ENCODE measurements at places on chromosomes 3 and 15.

DNA sequence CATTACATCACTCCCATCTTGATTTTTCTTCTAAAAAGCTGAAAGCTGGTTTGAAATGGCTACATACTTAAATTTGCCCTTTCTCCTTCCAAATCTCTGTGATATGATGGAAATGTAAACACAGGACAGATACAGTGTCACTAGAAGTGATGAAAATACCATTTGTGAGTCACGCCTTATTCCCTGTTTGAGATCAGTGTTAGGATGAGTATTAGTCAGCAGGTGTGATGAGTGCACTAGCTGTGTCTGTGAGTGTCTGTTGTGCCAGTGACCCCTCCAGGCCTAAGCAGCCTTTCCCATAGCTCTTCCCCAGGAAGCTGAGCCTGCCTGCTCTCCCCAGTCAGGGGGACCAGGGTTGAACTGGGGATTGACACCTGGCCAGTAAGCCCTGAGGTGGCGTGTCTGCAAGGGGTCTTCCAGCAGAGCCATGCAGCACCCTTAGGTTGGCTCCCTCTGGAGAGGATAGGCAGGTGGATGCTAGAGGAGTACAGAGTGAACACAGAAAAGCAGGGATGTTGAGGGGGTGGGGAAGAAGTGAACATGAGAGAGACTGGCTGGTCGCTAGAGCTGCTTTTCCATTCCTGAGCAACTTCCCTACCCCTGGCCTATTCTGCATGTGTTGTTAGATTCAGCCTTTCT is 92.0 kb downstream of the PDE8A start:
- no peak for DNase-seq

GRCh38 chr3:156643729-156644389 is 30.5 kb upstream of the TIPARP start:
- no peak for DNase-seq

GRCh38 chr3:130582457-130583153 is 65.6 kb downstream of the COL6A6 start:
- DNase-seq: no peak

DNA sequence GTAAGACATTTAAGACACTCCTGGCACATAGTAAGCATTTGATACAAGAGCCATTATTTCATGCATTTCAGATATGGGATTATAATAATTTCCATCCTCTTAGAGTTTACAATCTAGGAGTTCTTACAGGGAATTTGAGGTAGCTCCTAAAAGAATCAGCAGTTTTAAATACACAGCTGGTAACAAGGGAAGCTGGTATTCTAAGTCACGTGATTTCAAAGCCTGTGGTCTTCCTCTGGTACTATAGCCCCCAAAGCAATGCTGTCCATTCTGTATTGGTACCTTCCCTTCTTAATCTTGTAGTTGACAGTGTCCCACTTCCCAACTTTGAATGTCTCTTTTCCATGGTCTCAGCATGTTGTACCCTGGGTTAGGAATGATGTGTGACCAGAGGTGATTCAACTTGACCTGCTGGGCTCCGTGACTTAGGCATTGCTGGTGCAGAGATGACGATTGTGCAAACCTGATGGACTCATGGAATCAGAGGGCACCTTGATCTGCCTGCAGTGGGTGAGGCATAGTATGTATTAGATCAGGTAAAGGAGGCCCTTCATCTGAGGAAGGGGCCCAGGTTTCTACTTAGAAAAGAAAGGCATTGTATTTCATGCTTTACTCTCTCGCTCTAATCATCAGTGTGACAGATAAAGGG is 122.9 kb downstream of the AKAP13 start:
- no peak for DNase-seq

GRCh38 chr15:101242999-101243336 is 8.9 kb downstream of the CHSY1 start:
- DNase-seq: no peak

DNA sequence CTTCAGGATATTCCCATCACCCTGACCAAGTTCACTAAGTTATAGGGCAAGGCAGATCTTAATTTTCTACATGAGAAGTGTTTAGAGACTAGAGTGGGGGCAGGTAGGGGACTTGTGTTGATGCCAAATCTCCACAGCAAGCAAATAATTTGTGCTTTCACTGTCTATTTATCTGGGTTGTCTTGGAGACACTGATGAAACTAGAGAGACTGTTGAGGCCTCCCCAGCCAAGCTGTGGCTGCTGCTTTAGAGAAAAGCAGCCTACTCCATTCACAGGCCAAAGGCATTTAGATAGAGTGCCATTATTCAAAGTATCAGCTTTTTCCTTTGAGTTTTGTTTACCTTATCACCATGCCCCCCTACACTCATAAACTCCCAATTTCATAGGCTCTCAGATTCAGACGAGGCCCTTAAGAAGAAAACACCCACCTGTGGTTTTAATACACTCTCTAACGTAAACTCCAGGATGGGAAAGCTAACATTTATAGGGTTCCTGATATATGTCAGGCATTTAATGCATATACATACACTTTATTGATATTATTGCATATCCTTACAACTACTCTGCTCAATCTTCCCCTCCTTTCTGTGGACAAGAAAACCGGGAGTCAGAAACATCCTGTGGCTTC is 130.4 kb upstream of the FOXB1 start:
- no peak for DNase-seq

GRCh38 chr3:186060222-186060621 is 48.7 kb downstream of the ETV5 start:
- no peak for DNase-seq

DNA sequence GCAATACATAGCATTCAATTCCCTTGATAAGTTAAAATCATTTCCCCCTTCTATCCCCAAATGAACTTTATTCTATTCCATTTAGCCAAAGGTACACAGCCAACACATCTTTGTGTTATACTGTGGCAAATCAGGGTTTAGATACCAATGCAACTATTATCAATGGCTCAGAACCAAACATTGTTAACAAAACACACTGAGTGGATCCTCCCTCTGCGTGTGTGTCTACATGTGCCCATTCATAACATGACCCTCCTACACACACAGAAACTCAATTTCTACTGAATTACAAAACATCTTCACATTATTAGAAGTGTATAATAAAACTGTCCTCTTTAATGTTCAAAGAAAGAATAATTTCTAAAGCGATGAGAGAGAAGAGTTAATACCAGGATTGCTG is 1.3 kb downstream of the TTBK2 start:
- no peak for DNase-seq

DNA sequence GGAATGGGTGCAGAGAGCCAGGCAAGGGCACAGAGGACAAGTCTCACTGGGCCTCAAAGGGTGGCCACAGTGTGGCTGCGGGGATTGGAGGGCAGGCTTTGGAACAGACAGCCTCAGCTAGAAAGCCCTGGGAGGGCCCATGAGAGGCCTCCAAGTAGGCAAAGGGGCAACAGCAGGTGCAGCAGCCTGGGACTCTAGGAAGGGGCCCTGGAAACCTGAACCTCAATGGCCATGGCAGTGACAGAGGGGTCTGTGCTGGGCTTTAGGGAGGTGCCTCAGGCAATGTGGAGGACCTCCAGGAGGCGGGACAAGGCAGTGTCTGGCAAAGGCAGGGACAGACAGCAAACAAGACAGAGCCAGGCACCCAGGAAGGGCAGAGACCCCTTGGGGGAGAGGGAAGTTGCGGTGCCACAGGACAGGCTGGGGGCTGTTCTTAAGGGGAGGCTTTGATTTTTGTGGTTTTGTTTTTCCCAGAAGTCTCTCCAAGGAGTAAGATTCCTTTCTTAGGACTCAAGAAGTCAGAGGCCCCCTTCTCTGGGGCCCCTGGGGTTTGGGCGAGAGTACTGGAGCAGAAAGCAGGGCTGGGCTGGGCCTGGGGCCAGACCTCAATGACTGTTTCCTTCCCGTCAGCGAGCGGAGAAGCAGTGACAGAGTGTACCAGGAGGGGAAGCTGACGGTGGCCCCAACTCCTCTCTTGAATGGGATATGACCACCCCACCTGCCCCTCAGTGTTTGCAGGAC is 9.7 kb downstream of the STOML1 start:
- no peak for DNase-seq

- DNase-seq: no peak
Measured at GRCh38 chr15:26231096-26231495, 368.0 kb upstream of the ATP10A start.

DNA sequence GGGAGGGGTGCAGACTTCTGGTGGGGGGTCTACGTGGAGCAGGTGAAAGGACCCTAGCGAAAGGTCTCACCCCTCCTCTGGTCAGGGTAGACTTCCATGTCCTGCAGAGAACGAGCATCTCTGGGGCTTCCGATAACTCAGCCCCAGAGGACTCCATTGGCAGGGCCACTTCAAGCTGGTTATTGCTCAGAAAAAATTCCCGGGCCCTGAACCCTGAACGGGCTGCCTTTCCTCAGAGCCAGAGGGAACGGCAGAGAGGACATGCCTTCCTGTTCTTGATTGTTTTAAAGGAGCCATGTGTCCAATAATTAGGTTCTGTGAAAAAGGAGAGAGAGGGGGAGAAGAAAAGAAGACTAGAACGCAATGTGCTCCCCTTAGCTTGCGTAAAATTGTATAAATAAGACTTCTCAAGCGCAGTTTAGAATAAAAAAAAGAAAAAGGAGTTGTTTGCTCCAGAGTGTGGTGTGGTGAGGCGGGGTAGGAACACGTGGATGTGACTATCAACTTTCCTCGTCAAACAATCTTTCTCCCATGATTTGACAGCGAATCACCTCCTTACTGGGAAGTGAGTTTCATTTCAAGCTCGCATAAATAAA is 193.4 kb upstream of the UBE2E1 start:
- DNase-seq: no peak

DNA sequence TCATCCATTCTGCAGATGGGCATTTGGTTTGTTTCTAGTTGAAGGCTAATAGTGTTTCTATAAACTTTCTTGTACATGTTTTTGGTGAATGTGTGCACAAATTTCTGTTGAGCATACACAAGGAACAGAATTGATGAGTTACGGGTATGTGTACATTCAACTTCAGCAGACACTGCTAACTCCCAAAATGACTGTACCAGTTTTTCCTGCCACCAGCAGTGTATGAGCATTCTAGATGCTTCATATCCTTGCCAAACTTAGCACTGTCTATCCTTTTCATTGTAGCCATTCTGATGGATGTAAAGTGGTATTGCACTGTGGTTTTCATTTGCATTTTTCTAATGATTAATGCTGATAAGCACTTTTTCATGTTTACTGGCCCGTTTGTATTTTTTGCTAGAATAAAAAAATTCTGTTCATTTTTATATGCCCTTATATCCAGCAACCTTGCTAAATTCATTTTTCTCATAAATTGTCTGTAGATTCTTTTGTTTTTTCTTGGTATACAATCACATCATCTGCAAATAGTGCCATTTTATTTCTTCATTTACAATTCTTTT is 110.2 kb downstream of the ATP1B3 start:
- no peak for DNase-seq

- DNase-seq: no peak
Measured at GRCh38 chr3:149170672-149171071, 41.2 kb downstream of the HPS3 start.

- DNase-seq: no peak
Measured at GRCh38 chr15:33200444-33200843, 5.9 kb upstream of the FMN1 start.

Data from WTC11 (cell line).